ENCODE measurements at places on chromosomes 12 and 14.

DNA sequence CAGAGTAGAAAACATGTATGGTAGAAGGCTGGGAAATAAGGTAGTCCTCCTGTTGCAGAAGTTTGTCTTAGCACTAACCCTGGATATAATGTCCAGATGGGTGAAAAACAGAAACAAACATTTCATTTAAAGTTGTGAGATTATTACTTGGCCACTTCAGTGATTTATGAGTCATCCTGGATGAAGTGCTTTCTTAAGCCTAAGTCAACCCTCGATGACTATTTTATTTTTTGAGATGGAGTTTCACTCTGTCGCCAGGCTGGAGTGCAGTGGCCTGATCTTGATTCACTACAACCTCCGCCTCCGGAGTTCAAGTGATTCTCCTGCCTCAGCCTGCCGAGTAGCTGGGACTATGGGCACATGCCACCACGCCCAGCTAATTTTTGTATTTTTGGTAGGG, 10.2 kb downstream of the DLST start:
- DNase-seq = no peak

GRCh38 chr12:110245369-110245772, 35.7 kb upstream of the ATP2A2 start:
- peak; percentile 17 for DNase-seq

GRCh38 chr12:88381466-88381865, 198.8 kb downstream of the KITLG start:
- DNase-seq = no peak

GRCh38 chr14:101200008-101200649, 296.6 kb upstream of the RTL1 start:
- DNase-seq = no peak

DNA sequence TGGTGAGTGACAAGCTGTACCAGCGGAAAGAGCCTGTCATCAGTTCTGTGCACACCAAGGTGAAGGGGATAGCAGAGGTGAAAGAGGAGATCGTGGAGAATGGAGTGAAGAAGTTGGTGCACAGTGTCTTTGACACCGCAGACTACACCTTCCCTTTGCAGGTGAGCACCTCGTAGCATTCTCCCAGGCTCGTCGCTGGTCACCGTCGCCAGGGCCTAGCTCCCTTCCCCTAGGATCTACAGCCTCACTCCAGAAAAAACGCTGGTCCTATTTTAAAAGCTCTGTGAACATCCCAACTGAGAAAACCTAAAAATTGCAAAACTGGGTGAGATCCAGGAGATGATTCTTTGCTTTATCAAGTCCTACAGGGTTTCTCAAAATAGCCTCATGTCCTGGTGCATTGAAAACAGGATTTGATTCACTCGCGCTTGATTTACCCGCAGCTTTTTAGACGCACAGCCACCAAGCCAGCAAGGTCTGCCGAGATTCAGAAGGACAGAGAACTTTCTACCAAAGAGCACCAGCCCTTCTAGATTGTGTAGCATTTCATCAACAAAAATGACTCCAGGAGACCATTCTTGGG, 22.2 kb downstream of the P2RX7 start:
- no peak for DNase-seq

DNA sequence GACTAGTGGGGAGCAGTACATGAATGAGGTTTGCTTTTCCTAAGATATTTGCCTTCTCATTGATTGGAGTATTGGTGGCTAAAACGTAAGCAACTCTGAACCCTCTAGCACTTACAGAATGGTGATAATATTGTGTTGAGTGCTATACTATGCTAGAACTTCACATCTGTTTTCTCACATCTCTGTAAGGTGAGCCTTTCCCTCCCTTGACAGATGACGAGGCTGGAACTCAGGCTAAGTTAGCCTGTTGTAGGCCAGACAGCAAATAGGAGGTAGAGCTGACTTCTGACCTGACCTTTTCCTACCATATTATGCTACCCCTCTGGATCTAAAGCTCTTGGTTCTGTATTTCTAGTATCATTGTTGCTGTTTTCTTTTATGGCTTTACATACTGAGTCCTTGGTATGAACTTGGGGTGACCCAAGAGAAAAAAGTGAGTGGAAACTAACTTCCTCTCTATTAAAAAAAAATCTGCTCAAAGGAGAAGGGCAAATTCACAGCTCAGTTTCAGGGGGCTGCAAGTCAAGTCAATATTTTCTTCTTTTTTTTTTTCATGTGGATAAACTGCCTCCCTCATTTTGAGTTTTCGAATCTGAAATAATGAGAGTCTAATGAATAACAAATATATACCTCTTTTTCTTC, 85.9 kb downstream of the CRADD start:
- no peak for DNase-seq

DNA sequence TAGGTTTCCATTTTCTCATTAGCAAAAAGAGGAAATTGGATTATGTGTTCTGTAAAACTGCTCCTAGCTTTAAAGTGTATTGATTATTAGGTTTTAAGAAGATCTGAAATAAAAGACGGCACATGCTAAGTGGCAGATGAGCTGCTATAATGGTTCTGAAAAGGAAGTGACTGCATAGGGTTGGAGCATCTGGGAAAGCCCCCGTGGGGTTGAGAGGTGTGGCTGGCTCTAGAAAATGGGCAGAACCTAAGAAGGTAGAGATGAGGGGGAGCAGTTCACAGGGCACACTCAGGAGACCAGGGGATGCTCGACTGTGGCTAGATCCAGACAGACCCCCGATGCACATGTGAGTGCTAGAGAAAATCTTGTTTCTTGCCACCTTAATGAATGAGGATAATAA, 1.9 kb downstream of the IFNG-AS1 start:
- DNase-seq = no peak

DNA sequence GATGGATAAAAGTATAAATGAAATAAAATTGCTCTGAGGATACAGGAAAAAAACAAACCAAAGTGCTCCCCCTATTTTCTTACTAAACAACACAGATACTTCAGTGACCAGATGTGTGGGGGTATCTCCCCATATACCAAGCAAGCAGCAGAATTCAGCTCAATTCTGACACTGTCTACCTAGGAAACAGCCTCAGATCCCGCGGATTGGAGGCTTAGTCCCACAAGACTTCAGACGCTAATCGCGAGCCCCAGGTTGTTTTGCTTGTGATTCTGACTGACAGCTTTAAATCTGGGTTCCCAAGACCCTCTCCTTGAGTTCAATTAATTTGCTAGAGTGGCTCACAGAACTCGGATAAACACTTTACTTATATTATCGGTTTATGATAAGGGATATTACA, 17.3 kb downstream of the NFKBIA start:
- no peak for DNase-seq

DNA sequence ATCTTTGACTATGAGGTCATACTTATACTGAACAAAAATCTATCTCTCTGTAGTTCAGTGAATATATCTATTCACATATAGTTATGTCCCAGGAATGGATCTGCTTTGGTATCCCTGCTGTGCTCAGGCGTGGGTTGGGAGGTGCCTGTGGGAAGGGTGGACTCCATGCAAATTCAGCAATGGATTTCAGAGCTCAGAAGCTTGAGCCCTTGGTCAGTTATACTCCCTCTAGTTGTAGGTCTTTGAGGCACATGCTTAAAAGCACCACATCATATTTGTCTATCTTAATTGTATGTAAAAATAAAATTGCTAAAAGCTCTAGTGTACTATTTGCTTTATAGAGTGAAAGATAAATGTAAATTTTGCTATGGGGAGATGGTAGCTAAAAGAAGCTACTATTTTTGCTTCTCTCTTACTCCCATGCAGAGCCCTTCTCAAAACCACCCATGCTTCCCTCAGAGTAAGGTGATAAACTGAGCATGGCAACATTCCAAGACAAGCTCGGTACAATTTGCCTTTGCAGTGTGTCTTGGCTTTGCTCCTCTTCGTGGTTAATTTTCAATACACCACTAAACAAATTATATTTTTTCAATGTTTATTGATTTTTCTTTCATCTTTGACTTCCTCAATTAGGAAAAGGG, 54.9 kb downstream of the SLC16A7 start:
- DNase-seq = no peak

DNA sequence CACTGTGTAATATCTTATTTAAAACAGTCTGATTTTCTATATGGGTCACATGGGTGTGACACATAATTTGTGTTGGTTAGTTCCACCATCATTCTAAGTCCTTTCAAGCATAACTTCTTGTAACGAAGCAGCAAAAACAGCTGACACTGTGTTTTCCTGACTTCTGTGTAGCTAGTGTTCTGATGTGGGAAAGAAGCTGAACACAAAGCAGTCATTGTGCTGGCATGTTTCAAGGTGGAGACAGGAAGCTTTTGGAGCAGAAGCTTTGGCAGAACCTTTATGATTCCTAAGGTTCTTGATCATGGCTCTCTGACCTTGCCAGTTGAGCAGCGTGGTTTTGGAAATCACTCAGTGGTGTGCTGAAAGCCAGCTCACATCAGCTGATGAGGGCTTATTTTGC, 351.7 kb upstream of the MDGA2 start:
- no peak for DNase-seq

- no peak for DNase-seq
Observed at GRCh38 chr14:73829526-73830431, 21.9 kb upstream of the PTGR2 start.

DNA sequence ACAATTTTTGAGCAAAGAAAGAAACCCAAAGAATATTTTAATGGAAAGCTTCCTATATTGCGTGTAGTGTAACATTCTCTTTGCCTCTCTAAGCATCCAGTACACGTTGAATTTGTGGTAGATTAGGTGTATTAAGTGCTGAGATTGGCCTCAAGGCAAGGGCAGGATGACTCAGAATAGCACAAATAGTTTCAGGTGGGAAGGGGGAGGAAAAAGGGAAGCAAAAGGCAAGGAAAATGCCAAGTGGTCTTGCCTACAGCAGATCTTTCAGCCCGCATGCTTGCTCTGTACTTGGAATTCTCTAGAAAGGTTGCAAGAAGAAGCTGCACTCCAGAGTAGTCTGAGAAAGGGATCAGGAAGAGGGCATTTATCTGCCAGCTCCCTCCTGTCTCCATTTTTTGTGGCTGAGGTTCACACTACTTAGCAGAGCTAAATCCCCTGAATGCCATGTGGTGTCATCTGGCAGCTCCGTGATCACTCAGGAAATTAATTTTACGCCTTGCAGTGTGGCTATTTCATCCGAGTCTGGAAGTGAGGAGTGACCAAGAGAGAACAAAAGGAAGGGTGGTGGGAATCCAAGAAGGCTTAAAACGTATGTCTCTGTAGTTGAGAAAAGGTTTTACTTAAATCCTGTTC, 28.5 kb downstream of the CDKN1B start:
- DNase-seq = no peak

GRCh38 chr12:92466391-92467305, 236.1 kb upstream of the PLEKHG7 start:
- DNase-seq = no peak
